ENCODE measurements at places on chromosomes 16 and 17.

GRCh38 chr16:5905935-5906334 lies 808.3 kb upstream of the EEF2KMT start:
- DNase-seq: no peak

GRCh38 chr17:49725452-49726130 lies 17.8 kb upstream of the SLC35B1 start:
- no peak for DNase-seq

DNA sequence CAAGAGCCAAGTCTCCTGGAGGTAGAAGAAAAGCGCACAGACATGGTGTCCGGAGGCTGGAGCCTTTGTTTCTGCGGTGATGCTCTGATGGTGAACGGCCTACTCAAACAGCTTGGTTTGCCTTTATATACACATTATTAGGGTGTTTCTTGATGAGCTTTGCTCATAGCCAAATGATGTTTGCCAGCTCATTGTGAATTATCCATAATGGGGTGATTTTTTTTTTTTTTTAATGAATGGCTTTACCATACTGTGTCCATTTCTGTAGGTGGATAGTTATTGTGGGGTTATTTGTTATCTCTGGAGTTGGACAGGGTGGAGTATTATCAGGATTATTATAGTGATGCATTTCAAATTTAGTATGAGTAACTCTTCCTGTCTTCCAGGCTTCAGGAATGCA lies at the start of gene KRT27:
KRT27 (minus strand) TSS at position 101 of the 400 bp plus-strand sequence; CDS start at position 44, 57 bp downstream.
- DNase-seq: no peak

DNA sequence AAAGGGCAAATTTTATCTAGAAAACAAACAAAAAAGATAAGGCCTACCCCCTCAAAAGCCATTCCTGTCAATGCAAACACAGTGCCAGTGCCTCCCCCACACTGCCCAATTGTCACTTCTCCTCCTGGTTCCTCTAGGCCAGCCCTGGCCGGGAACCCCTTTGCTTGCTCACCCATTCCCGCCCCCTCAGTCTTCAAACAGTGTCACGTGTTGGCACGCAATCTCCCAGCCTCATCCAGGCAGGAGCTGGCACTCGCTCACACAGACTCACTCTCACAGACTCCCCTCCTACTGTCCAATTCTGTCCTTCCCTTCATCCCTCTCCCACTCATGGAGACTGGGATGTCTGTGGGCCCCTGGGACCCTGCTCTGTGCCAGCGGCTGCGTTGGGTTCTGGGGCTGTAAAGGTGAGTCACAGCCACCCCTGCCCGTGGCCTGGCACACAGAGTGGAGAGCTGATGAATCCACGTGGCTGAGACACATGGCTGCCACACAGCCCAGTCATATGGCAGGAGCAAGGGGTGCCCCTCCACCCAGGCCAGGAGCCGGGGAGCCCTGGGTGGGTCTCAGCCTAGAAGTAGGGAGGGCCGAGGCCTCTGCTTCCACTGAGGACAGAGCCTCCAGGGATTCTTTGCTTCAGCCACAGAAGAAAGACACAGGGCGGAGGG lies 54.8 kb downstream of the VAC14 start:
- DNase-seq: no peak

- DNase-seq: no peak
Observed at GRCh38 chr17:60230358-60230757, 80.6 kb downstream of the CA4 start.

- no peak for DNase-seq
Observed at GRCh38 chr17:36837195-36837938, 99.9 kb upstream of the LHX1 start.

GRCh38 chr17:70896843-70897242 lies 727.5 kb downstream of the KCNJ2 start:
- DNase-seq: no peak

GRCh38 chr16:49350265-49351095 lies 23.1 kb upstream of the C16orf78 start:
- no peak for DNase-seq

DNA sequence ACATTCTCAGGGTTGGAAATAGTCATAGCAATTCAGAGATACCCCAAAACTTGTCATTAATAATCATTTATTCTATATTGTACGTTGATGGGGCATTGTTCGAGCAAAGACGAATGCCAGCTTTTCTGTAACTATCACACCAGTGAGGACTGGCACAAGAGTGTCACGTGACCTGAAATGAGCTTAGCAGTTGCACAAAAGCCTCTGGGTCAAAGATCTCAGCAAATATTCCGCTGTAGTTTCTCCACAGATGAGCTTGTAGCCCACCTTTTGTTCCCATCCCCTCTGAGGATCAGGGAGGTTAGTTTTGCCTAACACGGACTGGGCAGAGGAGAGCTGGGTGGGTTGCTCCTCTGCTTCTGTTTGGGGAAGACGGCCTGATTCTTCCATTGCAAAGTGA lies 18.2 kb downstream of the IRX3 start:
- DNase-seq: no peak

GRCh38 chr17:4436381-4436780 lies 2.6 kb downstream of the SPNS3 start:
- DNase-seq: no peak

DNA sequence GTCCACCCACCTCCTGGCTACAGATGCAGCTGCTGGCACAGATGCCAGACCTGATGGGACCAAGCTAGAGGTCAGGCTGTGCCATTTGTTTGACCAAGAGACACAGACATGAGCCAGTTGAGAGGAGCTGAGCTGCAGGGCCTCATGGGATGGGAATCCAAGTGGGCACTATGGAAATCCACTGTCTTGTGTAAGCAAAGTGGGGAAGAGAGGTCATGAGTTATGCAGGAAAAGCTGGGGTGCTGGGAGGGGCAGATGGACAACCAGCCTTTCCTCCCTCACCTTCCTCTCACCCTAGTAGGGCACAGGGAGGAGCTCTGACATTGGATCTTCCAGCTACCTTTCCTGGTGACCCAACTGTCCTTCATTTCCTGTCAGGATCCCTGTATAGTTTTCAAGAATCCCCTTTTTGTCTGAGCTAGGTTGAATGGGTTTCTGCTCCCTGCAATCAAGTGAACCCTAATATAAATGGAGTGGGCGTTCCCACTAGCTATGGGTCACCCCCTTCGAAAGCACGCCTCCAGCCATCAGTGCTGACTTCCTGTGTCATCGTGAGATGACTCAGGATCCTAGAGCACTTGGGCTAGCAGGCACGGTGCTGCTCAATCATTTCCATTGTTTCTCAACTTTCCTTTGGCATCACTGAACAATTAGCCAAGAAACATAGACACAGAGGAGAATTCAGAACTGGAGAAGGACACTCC lies 13.6 kb downstream of the ATPAF2 start:
- DNase-seq: no peak

GRCh38 chr17:30263552-30264333 lies 28.0 kb downstream of the BLMH start:
- DNase-seq: no peak

DNA sequence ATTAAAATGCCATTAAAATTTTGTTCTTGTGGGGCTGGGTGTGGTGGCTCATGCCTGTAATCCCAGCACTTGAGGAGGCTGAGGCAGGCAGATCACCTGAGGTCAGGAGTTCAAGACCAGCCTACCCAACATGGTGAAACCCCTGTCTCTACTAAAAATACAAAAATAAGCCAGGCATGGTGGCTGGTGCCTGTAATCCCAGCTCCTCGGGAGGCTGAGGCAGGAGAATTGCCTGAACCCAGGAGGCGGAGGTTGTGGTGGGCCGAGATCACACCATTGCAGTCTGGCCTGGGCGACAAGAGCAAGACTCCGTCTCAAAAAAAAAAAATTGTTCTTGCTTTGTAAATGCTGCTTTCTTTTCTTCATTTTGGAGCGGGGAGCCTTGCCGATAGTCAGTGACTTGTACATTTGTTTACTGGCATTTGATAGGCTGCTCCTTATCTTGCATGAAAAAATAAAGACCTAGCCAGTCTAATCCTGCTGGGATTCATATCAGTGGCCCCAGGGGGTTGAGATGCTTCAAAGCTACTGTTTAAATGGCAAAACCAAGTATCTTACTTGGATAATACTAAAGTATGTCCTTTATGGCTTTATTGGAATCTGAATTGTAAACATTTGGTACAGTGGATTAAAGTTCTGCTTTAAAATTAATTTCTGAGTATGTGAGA lies 3.3 kb upstream of the CLTC start:
- no peak for DNase-seq

DNA sequence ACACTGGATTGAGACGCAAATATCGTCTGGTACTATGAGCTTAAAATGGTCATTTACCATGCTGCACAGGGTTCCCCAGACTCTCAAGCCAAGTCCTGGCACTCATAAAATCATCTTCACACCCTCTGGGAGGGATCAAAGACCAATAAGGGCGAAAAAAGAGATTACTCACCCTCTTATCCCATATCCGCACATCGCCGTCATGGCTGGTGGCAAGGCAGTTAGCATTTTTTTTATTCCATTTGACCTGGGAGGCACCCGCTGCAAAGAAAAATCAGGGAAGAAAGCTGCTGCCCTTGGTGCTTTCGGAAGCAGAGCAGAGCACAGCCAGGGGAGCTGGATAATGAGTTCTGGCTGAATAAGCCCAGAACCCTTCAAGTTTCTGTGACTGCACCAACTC lies 42.4 kb downstream of the WDR59 start:
- no peak for DNase-seq
